ENCODE measurements at places on chromosomes 5 and 9.

- DNase-seq = no peak
These were observed 334.3 kb downstream of the ICE1 start for GRCh38 chr5:5756762-5757161.

- no peak for DNase-seq
These were observed 9.3 kb upstream of the TRIM36 start for GRCh38 chr5:115179030-115179393.

DNA sequence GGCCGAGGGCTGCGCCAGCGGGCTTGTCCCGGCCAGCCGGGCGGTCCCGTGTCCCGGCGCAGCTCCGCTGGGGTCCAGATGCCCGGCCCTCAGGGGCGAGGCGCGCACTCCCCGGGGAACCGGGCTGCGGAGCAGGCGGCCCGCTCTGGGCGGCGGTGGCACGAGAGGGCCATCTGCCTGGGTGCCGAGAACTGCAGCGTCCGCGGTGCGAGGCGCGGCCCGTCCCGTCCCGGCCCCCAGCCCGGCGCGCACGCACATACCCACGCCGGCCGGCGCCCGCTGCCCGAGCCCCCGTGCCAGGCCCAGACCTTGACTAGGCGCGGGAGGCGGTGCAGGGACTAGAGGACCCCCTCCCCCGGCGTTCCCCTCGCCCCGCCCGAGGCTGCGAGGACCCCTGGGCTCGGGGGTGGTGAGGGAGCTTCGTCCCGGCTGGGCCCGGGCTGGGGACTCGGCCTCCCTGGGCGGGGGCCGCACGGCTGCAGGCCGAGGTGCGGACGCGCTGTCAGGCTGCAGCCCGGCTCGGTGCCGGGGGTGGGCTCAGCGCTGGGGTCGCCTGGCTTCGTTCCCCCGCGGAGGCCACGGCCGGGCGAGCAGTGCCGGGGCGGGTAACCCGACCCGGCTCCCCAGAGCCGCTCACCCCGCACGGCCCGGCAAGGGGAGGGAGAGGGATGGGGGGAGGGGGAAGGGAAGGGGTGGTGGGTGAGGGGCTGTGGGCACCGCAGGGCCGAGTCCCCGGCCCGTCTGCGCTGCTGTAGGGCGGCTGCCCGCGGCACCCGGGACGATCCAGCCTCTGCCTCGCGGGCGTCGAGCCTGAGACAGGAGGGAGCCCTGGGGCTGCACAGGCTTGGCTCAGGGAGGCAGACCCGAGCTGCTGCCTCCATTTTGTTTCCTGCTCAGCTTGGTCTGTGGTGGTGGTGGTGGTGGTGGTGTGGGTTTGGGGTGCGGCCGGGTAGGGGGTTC, 1.2 kb upstream of the NSD1 start:
- DNase-seq = peak; percentile 50

GRCh38 chr5:92838253-92838652, 742.8 kb downstream of the NR2F1-AS1 start:
- DNase-seq = no peak

DNA sequence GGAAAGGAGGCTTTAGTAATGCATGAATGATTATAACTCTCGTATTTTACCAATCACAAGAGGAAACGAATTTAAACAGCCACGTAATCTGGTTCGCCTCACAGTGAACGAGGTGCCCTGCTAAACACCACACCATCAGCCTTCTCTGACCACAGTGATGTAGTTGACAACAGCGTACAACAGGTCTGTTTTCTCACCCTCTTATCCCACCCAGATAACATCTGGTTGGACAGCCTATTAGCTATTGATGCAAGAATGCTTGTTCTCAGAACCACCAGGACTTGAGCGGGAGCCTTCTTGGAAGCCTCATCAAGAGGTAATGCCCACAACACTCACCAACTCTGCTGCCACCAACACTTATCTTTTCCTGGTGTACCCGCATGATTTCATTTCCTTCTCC, 23.3 kb downstream of the SLC1A3 start:
- no peak for DNase-seq

DNA sequence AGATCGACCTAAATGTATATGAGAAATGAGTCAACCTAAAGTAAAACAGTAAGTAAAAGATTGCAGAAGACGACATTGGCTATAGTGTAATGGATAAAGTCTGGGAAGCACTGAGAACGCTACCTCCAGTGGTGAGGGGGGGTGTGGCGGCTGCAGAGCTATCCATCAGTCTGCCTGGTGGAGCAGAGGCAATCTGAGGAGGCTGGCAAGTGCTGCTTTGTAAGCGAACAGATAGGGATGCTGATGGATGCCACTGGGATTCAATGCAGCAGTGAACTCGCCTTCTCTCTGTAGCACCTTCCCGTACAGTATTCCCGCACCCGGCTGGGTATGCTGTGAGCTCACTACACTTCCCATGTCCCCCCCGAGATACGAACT, 261.5 kb downstream of the NSG2 start:
- DNase-seq = peak; percentile 8

DNA sequence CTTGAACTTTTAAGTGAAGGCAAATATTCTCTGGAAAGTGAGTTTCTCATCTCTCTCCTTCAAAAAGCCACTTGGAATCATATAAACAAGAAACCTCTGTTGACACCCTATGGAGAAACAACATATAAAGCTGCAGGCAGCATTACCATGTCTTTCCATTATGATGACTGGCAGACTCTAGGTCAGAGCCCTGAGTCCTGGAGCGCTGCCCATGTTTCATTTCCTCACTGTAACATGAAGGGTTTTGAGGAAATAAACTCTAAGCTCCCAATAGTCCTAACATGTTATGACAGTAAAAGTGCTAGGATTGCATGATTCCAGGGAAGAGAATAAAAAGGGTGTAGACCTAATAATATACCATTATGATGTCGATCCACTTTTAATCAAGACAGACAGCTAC, 220.6 kb downstream of the CTNND2 start:
- DNase-seq = no peak

DNA sequence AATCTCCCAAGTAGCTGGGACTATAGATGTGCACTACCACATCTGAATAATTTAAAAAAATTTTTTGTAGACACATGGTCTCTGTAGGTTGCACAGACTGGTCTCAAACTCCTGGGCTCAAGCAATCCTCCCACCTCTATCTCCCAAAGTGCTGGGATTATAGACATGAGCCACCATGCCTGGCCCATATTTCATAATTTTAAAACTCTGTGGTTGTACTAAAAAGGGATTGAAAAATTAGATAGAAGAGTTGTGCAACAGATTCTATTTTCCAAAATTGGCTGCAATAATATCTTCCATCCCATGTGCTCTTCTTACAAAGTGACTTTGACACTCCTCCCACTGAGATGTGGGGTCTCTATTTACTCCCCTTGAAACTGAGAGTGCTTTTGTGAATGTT, 7.6 kb upstream of the UHRF2 start:
- no peak for DNase-seq

GRCh38 chr5:177437623-177438022, 9.0 kb upstream of the PRR7 start:
- no peak for DNase-seq

DNA sequence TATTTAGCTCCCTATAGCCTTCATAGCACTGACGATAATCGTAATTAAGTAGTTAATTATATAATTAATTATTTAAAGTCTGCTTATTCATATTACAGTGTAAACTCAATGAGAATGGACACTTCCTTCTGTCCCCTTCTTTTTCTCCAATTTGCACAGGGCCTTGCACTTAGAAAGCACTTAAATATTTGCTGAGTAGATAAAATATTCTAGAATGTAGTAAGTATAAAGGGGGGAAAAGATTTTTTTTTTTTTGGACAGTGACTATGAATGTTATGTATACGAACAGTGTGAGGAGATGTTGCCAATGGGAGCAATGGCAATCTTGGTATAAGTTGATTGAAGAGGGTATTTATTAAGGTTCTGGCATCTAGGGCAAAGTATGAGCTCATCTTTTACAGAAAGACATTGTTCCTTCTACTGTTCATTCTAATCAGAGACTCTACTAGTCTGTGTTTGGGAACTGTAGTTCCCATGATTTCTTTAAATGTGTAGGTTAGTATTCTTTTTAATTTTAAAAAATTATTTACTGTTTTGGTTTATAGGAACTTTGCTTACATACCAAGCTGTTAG, 49.4 kb downstream of the YTHDC2 start:
- no peak for DNase-seq

DNA sequence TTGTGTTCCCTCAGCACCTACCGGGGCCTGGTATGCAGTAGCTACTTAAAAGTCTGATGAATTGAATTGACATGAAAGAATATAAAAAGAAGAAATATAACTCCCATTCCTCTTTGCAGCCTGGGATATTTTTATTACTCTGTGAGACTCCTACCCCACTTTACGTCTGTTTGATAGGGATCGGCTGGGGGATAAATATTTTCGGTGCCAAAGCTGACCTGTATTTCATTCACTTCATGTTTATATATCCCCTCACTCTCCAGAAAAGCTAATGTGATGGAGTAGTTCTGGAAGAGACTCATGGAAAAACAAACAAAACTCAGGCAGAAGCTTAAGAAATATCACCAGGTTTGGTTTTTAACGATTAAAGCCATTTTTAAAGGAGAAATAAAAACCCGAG, 108.2 kb upstream of the TBC1D2 start:
- no peak for DNase-seq

DNA sequence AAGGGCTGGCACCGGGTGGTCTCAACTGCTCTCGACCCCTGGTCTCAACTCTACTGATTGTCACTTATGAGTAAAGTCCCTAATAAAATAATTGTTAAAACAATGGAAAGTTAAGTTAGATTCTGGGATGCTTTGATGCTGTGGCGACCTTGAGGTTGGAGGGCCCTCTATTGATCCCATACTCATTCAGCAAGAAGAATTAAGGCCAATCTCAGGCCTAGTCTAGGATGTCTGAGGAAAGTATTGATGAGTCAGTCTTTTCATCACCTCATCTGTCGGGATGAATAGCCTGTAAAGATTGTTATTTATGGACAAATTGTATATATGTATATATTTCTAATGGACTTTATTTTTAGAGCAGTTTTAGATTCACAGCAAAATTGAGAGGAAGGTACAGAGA, 50.8 kb downstream of the WDR36 start:
- no peak for DNase-seq

GRCh38 chr5:146203872-146204192, 427 bp downstream of the RBM27 start:
- no peak for DNase-seq

- no peak for DNase-seq
These were observed 403.5 kb downstream of the SPOCK1 start for GRCh38 chr5:137095597-137095996.

- DNase-seq = no peak
These were observed 18.0 kb upstream of the SH3RF2 start for GRCh38 chr5:145918397-145918796.

GRCh38 chr5:59562756-59563389, 330.7 kb downstream of the PDE4D start:
- DNase-seq = no peak

DNA sequence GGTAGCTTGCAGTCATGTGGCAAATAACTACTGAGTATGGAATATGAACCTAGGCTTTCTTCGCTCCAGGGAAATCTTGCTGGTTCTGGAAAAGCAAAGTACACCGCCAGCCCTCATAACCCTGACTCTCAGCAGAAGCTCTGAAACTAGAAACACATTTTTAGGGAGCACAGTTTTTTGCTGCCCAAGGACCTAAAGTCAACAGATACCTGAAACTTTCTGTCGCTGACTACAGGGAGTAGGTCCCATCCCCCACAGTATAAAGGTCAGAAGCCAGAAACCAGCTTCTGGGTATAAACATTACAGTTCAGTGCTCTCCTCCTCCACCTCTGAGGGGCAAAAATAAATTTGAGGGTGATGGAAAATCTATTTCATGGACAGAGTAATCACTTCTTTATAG, 3.0 kb downstream of the ATOX1 start:
- peak; percentile 67 for DNase-seq

DNA sequence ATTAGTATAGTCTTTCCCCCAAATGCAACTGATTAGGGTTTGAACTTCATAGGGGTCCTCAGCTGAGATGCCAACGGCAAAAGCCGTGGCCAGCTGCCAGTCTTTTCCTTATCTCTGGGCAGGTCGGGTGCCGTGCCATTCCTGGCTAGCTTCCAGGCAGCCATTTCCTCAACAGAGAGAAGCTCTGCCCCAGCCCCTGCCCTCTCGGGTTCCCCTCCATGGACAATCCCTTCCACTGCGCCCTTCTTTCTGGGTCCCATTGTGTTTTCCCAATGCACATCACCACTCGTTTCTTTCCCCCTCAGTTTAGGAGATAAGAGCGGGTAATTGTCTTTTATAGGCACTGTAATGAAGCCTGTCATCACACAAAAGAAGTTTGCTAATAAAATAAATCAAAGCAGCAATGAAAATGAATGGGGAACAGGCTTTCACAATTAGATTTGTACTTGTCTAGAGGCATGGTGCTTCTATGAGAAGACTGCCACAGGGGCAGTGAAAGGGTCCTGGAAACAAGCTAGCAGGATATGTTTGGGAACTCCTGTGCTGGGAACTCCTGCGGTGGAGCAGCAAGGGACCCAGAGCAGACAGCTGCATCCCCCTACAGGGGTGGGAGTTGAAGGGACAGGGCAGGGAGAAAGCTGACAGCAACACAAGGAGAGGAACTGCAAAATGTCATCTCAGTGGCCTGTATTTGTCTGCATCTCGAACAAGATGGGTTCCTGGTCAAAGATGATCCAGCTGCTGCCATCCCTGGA, 48.0 kb upstream of the SAP30L start:
- DNase-seq = no peak

DNA sequence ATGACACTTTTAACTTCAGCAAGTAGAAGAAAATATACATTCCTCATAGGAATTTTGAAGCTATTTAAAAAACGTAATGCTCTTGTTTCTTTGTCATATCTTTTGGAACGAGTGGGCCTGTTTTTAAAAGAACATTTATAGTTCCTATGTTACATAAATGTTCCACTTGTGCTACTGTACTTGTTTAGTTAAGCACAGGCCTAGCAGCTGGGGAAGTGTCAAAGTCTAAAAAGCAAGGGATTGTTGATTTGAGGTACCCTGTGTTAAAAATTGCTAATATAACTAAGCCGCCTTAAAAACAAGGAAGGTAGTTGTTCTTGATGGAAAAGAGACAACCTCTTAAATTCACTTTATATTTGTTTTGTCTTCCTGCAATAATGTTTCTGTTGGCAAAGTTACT, 27.2 kb upstream of the ELL2 start:
- no peak for DNase-seq

DNA sequence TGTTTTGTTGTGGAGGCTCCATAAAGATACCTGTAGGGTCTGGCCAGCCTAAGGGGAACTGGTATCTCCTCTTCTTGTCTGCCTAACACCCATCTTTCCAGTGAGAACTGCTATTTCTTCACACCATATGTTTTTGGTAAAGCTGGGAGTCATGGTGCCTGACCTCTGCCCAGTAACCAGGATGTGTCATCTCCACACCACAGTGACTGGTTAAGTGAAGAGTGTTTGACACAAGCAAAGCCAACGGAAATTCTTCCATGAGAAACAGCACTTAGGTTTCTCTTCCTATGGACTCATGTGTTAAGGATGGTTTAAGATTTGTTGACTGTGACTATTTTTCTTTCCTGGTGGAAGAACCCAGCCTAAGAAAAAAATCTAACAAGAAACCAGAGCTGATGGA, 111.5 kb downstream of the HTR4 start:
- DNase-seq = no peak

DNA sequence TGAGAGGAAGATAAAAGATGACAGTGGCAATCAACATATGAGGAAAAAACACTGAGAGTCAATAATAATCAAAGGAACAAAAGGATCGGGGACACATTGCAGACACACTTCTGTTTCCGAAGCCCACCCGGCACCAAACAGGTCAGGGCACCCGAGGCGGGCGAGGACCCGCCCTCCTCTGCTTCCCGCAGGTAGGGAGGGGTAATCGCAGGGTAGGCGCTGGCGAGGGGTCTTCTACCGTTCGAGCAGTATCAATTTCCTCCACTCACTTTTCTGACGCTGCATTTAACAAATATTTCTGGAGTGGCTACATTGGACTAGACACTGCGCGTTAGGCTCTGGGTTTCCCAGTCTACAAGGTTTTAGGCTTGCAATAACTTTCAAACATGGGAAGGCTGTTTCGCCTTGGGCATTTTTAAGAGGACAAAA, 1.3 kb downstream of the TXN start:
- no peak for DNase-seq
